Stimulated activated CD4-positive, alpha-beta T cell treated with anti-CD3 and anti-CD28 coated beads, Interleukin-12 subunit alpha, Interleukin-12 subunit beta, amount 100 ng/mL, for 24 hours (primary cell): ENCODE measurements at places on chromosomes 6 and 20.

GRCh38 chr6:37280162-37280887 is 22.4 kb upstream of the TMEM217 start:
- DNase-seq = no peak

GRCh38 chr6:35788423-35788982 is 7.7 kb downstream of the CLPSL1 start:
- no peak for DNase-seq

- no peak for DNase-seq
These were observed 120.1 kb upstream of the SHLD1 start for GRCh38 chr20:5630071-5630470.

- no peak for DNase-seq
These were observed 125.0 kb upstream of the HDGFL1 start for GRCh38 chr6:22444330-22444729.

DNA sequence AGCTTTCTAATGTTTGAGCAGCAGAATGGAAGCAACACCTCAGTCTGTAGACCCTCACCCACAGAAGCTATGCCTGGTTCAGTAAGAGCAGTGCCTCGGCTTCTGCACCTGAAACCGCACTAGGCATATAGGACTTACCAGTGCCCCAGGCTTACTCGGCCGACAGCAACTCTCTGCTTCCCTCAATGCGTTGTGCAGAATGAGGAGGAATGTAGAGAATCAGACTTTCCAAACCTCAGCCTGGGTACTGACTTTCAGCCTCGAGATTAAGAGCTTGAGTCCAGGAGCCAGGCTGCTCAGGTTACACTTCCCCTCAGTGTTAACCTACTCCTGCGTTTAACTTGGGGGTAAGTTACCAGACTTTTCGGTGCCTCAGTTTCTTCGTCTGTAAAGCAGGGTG is 8.6 kb downstream of the EYA2 start:
- no peak for DNase-seq

- no peak for DNase-seq
These were observed 59.2 kb upstream of the FNDC1 start for GRCh38 chr6:159110013-159110412.

DNA sequence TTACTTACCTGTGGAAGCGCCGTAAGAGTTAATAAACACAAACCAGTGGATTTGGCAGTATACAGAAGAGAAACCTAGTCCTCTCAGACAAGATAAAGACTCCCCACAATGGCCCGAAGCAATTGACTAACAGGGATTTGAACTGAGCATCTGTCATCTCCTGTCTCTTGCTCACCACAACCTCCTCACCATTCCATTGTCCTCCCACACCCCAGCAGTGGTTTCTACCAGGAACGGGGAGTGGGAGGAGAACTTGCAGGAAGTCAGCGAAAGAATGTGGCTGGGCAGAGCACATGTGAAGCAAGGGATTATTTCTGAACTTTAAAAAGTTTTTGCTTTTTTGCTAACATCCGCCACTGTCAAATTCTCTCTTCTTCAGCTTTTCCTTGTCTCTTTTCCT is 24.6 kb upstream of the TAAR1 start:
- DNase-seq = no peak

DNA sequence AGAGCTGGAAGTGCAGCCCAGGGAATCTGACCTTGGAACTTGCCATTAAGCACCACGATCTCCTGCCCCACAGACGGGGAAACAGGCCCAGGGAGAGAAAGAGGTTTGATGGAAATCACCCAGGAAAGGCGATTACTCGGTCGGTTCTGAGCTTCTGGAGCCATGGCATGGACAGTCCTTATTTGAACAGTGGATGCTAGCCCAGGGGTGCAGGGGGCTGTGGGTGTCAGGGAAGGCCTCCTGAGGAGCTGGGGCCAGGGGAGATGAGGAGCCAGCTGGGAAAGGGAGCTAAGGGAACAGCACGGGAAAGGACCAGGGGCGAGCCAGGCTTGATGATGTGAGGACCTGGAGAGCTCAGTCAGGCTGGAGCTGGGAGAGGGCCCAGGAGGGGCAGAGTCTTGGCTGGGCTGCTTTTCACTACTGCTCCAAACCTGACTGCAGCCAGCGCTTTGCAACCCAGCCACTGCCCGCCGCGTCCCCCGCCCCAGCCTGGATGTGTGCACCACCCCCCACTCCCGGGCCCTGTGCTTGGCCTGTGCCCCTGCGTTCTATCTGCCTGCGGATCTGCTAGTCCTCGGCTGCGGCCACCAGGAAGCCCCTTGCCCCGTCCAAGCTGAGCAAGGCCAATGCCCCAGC is 17.8 kb downstream of the SUN5 start:
- no peak for DNase-seq

- DNase-seq = no peak
These were observed 3.2 kb downstream of the CNKSR3 start for GRCh38 chr6:154506991-154507898.

- no peak for DNase-seq
These were observed 7.2 kb downstream of the HINT3 start for GRCh38 chr6:125963817-125964216.

GRCh38 chr20:7585126-7585679 is 355.1 kb downstream of the HAO1 start:
- DNase-seq = no peak

DNA sequence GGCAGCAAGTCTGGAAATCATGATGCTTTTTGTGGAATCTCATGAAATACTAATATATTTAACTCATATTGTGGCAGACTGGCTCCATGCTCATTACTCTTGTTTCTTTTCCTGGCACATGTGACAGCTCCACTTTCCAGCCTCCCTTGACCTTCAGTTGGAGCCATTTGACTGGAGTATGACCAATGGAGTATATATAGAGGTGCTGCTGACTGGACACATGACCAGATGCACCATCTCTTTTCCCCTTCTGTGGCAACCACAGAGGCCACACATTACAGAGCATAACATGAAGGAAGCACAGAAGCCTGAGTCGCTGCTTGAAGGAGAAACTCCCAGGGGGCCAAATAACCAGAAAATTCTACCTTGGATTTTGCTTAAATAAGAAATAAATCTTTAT is 77.4 kb downstream of the MKKS start:
- no peak for DNase-seq

GRCh38 chr6:3280866-3281465 is 22.2 kb downstream of the PSMG4 start:
- DNase-seq = no peak
